ENCODE measurements at places on chromosomes 16 and 17.

DNA sequence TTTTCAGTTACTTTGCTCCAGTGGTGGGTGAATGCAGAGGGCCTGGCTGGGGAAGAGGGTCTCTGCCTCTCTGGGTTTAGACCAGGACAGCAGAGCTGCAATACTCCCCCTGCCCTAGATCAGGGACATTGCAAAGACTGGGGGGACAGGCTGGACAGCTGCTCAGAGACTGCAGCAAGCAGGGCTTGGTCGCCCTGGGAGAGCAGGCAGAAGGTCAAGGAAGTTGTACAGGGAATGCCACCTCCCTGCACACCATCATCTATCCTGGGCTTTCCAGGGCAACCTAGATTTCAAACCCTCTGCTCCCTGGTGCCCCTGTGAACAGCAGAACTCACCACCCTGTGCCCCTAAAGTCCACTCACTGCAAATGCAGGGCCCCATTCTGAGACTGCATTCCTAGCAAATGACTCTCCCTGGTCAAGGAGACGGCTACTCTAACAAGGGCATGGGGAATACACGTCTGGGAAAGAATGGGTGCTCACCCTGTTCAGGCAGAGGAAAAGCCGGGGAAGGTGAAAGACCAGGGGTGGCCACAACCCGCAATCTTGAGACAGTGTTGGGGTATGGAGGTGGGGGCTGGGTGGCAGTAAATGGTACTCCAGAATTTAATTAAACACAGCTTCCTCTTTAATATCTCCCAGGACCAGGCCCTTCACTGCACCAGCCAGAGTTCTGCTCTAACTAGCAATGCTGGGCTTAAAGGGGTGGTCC, 1.0 kb downstream of the KIFC3 start:
- no peak for DNase-seq

GRCh38 chr17:79089720-79090442, 15.3 kb downstream of the ENGASE start:
- no peak for DNase-seq

GRCh38 chr17:19897903-19898302, 30.2 kb upstream of the ULK2 start:
- no peak for DNase-seq

GRCh38 chr17:61943117-61943516, 15.3 kb upstream of the INTS2 start:
- no peak for DNase-seq

DNA sequence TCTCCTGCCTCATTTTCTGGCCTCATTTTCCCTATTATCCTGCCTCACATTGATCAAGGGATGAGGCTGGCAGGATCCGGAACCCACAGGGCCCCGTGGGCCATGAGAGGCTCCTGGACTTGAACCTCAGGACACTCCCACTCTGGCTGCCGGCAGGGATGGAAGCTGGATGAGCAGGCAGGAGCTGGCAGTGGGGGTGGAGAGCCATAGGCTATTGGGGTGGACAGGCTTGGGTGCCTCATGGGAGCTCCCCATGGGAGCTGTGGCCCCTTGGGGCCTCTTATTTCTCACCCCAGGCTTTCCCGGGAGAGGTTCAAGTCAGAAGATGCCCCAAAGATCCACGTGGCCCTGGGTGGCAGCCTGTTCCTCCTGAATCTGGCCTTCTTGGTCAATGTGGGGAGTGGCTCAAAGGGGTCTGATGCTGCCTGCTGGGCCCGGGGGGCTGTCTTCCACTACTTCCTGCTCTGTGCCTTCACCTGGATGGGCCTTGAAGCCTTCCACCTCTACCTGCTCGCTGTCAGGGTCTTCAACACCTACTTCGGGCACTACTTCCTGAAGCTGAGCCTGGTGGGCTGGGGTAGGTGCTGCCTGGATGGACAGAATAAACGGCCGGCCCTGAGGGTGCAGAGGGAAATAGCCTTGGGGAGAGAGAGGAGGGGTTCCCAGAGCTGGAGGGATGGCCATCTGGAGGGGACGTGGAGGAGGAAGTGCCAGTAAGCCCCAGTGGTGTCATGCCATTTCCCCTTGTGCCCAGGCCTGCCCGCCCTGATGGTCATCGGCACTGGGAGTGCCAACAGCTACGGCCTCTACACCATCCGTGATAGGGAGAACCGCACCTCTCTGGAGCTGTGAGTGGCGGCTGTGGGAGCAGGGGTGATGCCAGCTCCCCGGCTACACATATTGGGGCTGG, 10.7 kb upstream of the DRC7 start:
- no peak for DNase-seq

- peak; percentile 99 for DNase-seq
Observed at GRCh38 chr16:2223221-2223941, at the start of gene E4F1. E4F1 (plus strand) TSS chr16:2223591; CDS start chr16:2223614, 23 bp downstream.

GRCh38 chr16:4698321-4699045, 5.1 kb downstream of the NUDT16L1 start:
- no peak for DNase-seq

All from CD4-positive, alpha-beta T cell treated with Interleukin-15 for 4 hours (primary cell).